ENCODE measurements at places on chromosomes 1 and 21.

GRCh38 chr1:156420205-156421061 is 51.4 kb downstream of the RHBG start:
- DNase-seq, result no peak

GRCh38 chr21:15332572-15332971 is 267.8 kb upstream of the NRIP1 start:
- no peak for DNase-seq

DNA sequence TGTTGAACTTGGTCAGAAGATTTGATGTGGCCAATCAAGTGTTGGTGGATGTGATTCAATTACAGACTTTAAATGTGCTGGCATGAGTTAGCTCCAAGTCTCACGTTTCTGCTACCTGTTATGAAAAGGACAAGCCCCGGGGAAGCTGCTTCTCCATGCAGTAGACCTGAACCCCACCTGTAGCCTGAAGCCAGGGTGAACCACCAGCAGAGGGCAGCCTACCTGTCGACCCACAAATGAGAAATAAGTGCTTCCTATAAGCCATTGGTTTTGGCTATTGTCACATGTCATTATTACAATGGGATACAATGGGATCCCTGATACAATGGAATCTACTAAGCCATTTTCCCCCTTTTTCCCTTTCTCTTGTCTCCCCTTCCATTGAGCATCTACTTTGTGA is 230.2 kb downstream of the PRDM2 start:
- DNase-seq, result peak; percentile 12

DNA sequence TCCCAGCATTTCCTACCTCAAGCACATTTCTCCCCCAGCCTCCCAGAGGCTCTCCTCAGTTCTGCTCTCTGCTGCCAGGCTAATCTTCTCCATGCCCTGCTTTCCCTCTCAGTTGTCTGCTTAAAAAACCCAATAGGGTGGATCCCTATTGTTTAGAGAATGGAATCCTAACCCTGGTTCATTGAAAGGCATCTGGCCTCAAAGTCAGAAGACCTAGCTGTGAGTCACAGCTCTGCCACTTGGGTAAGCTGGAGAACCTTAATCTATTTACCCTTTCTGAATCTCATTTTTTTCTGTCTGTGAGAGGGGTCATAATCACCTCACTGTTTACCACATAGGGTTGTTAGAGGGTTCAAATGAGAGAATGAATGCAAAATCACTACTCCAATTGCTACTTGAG is 12.5 kb upstream of the MYOC start:
- no peak for DNase-seq

- DNase-seq, result no peak
These were observed 26.1 kb downstream of the ACOT7 start for GRCh38 chr1:6367381-6368012.

GRCh38 chr1:95006681-95007080 is 66.1 kb downstream of the ALG14 start:
- no peak for DNase-seq

GRCh38 chr1:24195874-24196273 is 8.8 kb upstream of the IFNLR1 start:
- DNase-seq, result no peak

DNA sequence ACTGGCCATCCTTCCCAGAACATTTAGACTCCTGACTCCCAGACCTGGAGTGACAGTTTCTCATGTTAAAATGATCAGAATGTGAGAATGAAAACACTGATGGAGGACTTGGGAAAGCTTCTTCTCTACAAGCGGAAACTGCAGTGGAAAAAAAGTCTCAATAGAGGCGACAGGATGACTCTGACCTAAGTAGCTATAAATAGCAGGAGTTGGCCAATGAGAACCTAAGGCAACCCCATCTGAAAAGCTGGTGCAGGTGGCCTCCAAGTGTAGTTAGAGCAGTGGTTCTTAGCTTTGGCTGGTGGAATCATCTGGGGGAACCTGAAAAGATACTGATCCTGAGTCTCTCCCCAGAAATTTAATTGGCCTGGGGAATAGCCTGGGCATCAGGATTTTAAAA is 44.2 kb upstream of the EXOSC10 start:
- no peak for DNase-seq

DNA sequence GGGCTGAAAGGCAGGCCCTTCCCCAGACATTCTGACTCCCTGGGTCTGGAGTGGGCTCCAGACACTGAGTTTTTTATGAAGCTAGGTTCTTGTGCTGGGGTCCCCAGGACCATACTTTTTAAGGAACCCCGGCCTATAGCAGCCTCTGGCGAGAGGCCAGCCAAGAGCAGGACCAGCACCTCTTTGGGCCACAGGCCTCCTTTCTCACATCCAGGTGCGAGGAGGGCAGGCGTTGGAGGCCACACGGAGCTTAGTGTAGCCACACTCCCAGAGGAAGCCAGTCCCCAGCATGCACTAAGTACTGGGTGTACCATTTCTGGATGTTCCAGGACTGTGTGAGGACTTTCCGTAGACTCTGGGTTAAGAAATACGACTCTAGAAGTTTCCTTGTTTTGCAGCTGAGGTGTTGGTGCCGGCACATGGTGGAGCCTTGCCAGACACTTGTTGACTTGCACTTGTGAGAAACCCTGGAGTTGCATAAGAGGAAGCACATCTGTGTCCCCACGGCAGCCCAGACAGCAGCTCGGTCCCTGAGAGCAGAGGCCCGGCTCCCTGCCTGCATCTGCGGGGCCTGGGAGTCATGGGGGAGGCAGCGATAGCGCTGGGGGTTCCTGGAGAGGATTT is 122.2 kb upstream of the VAMP3 start:
- DNase-seq, result no peak

DNA sequence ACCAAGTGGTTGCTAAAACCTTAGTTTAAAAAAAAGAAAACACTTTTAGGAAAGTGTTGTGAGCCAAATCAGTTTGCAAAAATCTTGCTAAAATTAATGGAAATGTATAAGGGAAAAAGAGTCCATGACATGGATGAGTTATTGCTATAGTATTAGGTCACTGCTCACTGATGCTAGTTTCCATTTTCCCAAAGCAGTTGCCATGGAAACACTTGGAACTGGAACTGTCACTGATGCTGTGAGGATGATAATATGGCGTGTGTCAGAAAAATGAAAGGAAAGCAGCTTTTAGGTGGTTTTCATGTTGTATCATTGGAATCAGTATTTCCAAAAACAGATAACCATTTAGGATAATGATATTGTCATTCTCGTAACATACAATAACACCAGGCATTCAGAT is 104.4 kb downstream of the PHTF1 start:
- DNase-seq, result no peak

DNA sequence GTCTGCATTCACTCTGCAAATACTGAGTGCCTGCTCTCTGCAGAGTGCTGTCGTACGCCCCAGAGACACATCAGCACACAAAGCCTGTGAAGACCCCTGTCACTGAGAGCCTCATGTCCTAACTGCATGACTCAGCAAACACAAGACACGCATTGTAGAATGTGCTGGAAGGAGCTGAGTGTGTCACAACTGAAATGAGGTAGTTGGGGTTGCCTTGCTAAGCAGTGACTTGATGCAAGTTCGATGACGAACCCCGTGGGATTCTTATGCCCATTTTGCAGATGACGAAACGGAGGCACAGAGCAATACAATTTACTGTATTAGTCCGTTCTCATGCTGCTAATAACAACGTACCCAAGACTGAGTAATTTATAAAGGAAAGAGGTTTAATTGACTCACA is 65.1 kb downstream of the RIPK4 start:
- no peak for DNase-seq

GRCh38 chr1:149945206-149945605 is 8.5 kb upstream of the MTMR11 start:
- DNase-seq, result no peak

DNA sequence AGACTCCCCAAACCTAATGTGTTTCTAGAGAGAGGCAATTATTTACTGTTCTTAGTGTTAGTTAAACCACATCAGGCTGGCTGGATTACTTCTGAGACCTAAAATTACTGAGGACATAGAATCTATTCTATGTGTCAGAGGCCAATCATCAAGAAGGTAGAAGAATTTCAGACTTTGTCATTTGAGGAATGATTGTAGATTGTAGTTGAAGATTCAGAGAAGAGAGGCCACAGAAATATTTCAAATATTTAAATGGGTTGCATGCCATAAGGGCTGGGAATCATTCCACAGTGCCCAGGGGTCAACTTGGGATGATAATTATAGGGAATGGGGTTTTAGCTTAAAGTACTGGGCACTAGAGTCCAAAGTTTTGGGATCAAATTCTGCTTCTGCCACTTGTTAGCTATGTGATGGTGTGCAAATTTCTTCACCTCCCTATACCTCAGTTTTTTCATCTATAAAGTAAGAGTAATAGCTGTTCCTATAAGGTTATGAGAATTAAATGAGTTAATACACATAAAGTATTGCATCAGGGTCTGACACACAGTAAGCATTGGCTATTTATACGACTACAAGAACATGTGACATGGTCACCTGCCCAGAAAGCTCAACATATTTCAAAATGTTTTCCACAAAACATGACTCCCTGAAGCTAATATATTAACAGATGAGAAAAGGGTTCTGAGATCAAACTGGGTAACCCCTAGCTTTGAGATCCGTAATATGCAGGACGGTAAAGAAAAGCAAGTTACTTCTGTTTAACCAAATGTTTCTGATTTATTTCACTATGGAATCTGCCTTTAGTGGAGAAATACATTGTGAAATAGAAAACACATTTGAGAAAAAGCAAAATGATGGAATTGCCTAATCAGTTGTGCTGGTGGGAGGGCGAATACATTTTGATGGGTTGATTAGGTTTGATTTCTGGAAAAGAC is 69.7 kb upstream of the SPAG17 start:
- DNase-seq, result no peak

DNA sequence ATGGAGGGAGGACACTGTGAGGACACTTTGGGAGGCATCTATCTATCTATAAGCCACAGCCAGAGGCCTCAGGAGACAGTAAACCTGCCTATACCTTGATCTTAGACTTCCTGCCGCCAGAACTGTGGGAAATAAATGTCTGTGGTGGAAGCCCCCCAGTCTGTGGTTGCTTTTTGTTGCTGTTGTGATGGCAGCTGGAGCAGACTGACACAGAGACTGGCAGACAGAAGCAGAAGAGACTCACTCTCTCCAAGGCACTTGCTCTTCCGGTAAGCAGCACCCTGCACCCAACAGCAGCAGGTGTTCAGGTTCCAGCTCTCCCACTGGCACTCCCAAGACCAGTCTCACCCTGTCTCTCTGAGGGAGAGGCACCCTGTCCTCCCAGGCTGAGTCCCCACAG is 297.6 kb downstream of the TTLL7 start:
- DNase-seq, result no peak

DNA sequence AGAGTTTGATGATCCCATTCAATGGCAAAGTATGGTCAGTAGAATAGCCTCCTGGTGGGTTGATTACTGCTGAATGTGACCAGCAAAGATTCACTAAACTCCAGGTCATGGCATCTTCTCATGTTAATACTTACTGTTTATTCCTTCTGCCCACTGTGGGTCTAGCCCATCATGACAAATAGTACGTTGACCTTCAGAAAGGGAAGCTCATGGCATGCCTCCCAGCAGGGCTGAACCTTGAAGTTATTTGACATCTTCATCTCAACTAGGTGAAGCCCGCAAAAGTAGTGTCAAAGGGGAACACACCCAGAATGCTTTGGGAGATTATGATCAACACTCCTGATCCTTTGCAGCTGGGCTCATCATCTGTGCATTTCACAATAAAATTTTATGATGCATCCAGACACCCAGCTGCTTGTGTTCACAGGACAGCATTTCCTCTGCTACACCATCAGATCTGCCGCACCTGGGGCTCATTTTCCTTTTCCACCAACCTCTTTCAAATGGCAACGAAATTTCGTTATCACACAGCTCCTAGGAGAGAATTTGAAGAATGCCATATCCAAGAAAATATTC is 49.6 kb downstream of the HLX start:
- no peak for DNase-seq

- no peak for DNase-seq
These were observed 169.2 kb downstream of the PGBD5 start for GRCh38 chr1:230256896-230257295.

DNA sequence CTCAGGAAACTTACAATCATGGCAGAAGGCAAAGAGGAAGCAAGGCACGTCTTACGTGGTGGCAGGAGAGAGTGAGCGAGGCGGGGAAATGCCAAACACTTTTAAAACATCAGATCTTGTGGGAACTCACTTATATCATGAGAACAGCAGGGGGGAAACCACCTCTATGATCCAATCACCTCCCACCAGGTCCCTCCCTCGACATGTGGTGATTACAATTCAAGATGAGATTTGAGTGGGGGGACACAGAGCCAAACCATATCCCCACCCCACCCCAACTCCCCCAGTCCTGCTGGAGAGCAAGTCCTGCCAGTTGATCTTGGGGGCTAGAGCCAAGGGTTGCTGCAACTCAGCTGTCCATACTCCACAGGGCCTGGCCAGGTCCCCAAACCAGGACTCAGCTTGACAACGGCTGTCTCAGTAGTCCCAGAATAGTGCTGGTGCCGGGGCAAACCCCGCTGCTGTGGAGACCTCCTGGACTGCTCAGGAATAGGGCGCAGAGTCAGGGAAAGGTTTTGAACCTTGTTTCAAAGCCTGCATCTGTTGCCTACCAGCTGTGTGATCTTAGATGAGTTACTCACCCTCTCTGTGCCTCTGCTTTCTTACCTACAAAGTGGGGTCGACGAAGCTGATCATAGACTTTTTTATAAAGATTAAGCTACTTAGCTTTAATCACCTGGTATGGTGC is 79.5 kb downstream of the STUM start:
- DNase-seq, result no peak

DNA sequence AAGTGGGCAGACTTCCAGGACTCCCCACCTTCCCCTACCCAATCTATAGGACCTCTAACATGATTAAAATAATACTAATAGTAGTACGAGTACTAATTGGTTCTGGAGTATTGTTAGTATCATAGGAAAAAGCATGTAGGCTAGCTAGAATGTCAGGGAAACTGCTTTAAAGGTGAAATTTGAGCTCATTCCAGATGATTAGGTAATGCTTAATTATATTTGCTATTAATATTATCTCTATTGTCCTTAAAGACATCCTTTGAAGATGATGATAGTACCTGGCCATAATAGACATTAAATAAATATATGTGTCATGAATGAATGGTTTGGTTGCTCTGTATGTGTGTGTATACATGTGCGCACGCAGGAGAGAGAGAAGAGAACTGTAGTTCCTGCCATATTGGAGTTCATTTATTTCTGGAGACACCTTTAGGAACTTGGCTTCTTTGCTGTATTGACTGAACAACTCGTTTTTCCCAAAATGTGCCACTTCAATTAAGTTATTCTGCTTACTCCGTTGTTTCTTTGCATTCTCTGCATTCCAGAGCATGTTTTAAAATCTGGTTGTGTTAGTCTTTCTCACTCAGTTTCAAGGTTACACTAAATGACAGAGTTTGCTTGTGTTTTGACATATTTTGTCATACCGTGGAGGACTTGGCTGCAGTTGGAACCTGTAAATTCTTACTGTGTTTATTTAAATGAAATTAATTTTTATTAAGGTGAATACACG is 117.1 kb downstream of the OSBPL9 start:
- DNase-seq, result no peak

Measured in stimulated activated CD8-positive, alpha-beta memory T cell treated with anti-CD3 and anti-CD28 coated beads, Interleukin-2, amount 100 ng/mL, for 48 hours (primary cell).